Suppressor macrophage treated with lipopolysaccharide for 4 hours (primary cell): ENCODE measurements at places on chromosomes 7 and 10.

DNA sequence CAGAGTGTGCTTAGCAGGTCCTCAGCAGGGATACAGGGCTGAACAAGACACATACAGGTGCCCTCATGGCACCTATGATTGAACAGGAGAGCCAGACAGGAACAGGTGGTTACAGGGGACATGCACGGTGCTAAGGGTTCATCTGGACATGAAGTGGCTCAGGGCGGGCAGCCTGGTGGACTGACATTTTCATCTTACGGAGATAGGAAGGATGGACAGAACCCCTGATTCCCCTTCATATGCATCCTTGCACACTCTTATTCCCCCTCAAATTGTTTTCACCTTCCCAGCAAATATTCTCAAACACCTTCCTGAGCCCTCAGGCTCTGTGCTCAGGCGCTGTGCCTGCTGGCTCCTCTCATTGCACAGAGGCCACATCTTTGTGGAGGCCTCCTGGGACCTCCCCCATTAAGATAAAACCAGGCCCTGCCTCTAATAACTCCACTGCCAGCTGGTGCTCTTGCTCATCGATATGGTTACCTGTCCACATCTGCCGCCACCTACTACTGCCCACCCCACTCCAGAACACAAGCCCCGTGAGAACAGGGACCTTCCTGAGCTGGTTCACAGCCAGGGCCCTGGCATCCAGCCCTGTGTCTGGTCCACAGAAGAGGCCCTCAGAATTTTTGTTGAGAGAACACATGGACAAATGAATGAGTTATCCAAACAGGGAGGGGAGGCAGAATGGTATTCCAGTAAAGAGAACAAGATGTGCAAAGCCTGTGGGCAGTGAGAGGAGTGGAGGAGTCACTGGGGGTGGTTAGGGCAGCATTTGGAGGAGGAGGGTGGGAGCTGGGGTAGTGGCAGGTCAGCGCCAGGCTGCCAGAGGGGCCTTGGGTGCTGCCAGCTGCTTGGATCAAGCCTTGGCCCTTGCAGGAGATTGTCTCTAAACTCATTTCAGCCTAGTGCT is 68.9 kb upstream of the AQP1 start:
- no peak for DNase-seq

DNA sequence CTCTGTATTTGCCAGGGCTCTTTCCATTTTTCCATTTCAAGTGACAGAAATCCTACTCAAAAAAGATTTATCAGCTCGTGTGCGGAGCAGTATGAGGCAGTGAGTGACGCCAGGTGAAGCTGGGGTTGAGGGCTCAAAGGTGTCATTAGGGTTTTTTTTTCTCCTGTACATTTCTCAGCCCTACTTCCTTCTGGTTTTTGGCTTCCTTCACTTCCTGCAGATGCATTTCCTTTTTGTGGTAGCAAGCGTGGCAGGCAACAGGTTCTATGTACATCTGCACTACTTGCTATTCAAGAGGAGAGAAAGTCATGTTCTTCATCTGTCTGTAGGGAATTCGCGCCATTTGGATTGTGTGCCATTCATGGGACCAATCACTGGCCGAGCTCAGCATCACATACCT is 52.8 kb upstream of the AOAH start:
- no peak for DNase-seq

- DNase-seq, result no peak
These were observed 200.9 kb downstream of the CXCL12 start for GRCh38 chr10:44183667-44184632.

- DNase-seq, result no peak
These were observed 138.9 kb upstream of the AHR start for GRCh38 chr7:17159500-17160037.

GRCh38 chr7:142012825-142013511 is 17.3 kb downstream of the MGAM start:
- DNase-seq, result peak; percentile 48

DNA sequence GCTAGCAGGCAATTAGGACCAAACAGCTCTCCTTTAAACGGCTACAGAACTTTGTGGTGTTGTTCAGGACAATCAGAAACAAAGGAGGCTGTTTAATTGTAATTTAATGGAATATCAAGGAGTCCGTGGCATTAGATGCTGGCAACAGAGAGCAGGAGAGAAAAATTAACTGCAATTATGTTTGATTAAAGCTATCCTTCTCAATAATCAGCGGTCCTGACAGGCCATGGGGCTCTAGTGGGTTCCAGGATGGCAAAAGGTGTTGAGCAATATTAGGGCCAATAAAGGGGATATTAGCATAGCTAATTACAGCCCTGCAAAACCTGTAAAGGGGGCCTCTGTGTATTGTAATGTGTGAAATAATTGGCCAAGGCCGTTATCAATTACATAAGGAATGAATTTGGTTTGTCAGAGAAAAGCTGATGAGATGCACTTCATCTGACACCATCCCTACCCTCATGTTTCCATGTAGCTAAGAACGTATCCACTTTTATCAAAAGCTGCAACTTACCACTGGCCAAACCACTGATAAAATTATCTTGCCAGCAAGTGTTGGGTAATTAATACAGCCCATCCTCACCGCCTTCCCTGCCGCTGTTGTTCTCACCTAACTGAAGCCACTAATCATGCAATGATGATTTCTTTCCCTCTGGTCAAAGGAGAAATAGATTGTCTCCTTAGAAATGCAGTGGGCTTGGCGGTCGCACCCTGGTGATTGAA is 81.6 kb downstream of the EBF3 start:
- DNase-seq, result no peak

DNA sequence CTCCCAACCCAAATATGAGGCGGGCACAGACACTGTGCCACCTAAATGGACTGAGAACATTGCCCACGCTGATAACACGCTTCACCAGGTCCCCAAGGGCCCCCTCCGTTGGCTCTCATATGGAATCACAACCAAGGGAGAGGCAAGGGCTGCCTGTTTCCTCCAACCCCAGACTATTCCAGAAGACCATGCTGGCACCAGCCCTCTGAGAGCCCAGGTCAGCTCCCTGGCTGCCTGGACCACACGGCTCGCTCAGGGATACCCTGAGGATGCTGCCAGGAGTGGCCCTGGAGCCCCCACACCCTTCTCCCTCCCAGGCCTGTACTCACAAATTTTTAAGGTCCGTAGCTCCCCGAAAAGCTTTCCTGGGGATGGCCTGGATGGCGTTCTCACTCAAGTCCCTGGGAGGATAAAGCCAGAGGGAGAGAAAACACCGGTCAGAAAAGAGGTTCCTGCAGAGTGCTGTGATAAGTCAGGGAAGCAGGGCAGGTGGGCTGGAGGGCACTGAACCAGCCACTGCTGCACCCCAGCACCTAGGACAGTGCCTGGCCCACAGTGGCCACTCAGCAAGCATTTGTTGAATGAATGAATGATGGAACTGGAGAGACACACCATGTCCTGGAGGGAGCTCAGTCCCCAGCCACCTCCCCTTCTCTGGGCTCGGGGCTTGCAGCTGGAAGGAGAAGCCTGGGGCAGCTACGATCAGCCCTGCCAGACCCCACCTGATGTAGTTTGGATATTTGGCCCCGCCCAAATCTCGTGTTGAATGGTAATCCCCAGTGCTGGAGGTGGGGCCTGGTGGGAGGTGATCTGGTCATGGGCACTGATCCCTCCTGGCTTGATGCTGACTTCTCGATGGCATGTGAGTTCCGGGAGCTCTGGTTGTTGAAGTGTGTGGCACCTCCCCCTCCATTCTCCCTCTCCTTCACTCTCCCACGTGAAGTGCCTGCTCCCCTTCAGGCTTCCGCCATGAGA is 119.8 kb downstream of the SLIT1 start:
- no peak for DNase-seq

DNA sequence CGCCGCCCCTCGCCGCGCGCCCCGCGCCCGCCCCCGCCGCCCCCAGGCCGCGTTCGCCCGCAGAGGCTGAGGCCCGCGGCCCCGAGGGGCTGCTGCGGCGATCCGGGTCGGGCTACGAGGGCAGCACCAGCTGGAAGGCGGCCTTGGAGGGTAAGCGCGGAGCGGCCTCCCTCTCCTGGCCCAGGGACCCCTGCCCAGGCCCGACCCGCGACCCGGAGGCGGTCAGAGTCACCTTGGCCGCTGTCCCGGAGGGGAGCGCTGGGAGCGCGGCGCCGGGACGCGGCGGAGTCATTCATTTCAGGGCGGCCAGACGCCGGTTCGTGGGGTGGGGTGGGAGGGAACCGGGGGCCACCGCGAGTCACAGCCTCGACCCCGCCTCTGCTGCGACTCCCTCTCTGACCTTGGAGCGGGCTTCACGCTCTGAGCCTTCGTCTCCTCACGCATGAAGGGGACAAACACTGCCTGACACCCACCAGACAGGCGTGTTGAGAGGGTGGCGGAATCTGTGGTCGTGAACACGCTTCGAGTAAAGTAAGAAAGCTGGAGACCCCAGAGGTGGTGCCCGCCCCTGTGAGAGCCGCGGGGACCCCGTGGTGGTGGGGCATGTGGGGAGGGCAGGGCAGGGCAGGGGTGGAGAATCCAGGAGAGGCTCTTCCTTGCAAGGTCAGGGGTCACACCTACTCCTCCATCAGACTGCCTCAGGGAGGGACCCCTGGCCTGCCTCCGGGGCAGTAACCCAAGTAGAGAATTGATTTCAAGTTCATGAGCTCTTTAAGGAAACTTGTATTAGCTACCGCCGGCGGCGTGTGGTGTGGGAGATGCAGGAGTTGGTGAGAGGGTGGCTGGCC is 707 bp downstream of the CLEC2L start:
- DNase-seq, result no peak

DNA sequence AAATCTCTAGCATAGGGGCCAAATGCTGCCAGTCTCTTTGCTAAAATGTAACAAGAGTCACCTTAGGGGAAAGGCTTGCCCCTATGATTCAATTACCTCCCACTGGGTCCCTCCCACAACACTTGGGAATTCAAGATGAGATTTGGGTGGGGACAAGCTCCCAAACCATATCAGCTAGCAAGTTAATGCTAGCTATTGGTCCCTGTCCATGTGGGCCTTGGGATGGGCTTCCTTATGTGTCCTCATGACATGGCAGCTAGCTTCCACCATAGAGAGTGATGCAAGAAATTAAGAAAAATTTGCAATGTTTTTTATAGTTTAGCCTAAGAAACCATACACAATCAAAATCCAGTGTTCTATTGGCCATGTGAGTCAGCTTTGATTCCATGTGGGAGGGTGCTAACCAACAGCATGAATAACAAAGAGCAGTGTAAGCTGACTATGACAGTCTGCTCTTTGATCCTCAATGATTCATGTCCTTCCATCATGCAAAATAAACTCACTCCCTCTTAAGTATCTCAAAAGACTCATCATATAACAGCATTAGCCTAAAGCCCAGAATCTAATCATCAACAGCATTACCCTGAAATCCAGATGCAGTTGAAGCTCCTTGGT is 21.7 kb upstream of the ZNF365 start:
- no peak for DNase-seq

DNA sequence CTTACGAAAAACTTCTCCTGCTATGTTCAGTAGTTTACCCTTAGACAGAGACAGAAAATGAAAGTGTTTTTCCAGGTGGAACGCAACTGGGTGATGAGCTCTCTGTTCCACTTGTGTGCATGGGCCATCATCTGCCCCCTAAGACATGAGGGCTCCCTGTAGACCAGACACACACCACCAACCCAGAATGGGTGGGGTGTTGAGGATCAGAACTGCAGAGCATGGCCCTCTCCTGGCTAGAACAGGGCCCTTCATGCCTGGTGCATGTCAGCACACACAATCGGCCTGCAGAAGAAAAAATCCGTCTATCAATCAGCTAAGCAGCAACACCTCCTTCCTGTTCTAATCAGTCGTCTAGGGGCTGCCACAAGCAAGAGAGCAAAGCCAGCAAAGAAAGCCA is 186.2 kb upstream of the INHBA start:
- no peak for DNase-seq

DNA sequence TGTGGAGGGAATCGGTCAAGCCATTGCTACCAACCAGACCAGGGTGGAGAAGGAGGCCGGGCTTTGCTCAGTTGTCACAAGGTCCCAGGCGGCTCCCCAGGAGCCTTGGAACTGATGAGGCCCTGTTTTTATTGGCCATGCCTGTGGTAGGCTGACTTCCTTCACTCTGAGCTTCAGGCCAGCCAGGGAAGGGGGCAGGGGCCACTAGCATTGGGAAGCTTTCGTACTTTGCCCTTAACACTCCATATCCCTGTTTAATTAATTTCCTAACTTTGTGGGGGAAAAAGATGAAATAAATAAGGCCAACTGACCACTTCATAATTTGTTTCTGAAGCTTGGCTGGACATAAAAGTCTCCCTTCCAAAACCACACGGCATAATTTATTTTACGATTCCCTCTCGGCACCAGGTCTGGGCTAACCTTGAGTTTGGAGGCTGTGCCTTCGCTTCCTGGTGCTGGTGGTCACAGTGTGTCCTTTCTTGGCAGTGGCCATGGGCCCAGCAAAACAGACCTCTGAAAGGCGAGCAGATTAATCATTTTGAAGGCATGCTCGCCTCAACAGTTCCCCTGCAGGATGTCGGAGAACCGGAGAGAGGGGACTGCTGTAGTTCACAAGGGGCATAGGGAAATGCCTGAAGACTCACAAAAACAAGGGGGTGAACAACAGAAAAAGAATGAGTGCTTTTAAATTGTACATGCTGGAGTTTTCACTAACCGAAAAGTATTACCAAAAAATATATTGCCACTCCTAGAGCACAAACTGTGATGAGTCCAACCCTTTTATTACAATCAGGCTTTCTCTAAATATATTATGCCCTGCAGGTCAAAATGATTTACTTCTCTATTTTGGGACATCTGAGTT is 966.0 kb downstream of the LRMDA start:
- DNase-seq, result no peak
